ENCODE measurements at places on chromosomes 11 and 22.

DNA sequence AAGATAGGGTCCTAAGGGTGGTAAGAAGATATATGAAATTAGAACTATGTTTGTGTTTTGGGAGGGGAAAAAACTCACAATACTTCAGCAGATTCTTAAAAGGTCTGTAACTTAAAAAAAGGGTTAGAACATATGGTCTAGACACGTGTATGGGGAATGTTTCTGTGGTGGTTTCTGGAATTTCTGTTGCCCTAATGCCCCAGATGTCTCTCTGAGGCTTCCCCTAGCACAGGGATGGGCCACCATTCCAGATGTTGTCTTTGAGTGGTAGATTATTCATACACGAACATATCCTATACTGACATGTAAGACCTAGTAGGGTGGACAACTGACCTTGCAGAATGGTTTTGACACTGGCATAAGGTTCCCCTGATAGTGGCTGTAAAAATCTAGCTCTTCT lies 26.2 kb downstream of the EHF start:
- no peak for DNase-seq

DNA sequence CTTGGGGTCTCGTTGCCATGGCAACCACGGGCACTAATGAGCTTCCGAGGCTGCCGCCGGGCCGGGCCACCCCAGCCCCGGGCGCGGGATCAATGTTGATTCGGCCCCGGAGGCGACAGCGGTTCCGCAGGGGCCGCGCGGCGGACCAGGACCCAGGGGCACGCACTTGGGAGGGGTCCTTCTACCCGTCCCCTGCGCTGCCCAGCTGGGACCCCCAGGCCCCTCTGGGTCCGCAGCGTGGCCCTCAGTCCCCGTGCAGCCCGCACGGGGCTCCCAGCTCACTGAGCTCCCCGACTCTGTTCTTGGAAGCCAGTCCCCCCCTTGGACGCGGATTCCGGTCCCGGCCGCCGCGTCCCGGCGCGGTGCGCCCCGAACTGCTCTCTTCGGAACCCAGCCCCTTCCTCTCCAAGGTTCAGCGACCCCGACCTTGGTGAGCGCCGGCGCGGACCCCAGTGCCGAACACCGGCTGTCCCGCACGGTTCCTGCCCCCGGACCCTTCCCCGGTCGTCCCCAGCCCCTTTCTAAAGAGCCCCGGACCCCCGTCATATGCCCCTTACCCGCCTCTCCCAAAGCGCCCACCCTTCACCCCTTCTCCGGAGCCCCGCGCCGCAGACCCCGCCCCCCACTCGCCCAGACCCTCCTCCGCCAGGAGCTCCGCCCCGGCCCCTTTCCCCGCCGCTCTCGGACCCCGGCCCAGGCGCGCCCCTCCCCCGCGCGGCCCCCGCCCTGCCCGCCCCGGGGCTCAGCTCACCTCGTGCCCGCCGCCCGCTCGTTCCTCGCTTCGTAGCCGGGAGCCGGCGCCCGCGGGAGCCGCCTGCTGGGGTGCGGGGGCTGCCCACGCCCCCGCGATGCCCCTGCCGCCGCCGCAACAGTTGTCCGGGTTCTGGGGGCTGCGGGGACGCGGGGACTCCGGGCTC lies 18.3 kb upstream of the SHISAL1 start:
- DNase-seq, result no peak

DNA sequence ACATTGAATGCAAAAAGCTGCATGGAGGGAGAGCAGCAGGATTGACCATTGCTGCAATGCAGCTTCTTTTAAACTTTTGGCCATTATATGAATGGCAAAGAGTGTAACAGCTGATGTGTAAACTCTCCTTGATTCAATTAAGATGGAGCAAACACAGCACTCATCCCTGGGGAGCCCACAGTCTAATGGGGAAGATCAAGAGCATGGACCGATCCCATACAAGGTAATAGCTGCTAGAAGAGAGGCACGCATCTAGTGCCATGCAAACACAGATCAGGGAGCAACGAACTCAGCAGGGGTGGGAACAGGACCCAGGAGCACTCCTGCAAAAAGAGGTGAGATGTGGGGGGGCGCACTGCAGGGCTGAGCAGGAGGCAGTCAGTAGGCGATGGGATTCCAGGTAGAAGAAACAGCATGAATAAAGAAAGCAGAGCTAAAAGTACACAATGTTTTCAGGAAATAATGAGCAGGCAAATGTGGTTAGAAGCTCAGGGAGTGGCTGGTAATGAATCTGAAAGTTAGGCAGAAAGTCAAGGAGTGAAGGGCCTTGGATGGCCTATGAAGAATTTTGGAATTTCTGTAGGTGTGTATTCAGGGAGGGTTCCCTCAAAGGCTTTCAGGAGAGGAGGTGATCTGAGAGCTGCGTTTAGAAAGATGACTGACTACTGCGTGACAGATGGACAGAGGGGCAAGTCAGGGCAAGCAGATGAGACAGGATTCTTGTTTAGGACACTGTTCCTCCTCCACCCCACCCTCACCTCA lies 17.2 kb upstream of the BMAL1 start:
- no peak for DNase-seq

DNA sequence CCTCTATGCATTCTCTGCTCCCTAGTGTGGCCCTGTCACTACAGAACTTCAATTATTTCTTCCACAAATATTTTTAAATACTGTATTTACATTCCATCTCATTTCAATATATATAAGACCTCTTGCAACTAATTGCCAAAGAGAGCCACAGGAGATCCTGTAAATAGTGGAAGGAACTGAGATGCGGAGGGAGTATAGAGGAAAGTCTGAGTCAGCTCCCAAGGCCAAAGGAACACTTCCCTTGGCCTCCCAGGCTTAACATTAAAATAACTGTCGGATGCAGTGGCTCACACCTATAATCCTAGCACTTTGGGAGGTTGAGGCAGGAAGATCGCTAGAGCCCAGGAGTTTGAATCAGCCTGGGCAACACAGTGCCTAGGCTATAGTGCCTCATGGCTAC lies 31.2 kb downstream of the RBFOX2 start:
- DNase-seq, result no peak

GRCh38 chr11:46856605-46857343 lies 10.7 kb upstream of the CKAP5 start:
- DNase-seq, result no peak

- no peak for DNase-seq
Observed at GRCh38 chr22:23117891-23118646, 23.7 kb downstream of the RSPH14 start.

GRCh38 chr22:46929710-46930204 lies 167.3 kb downstream of the TBC1D22A start:
- DNase-seq, result no peak

GRCh38 chr11:44943696-44944095 lies 7.0 kb downstream of the TP53I11 start:
- no peak for DNase-seq

GRCh38 chr11:35934981-35935380 lies 8.9 kb upstream of the LDLRAD3 start:
- DNase-seq, result no peak
